ENCODE measurements at places on chromosomes 11 and 22.

- DNase-seq, result no peak
Observed at GRCh38 chr11:123011510-123011909, 29.9 kb upstream of the BSX start.

- DNase-seq, result no peak
Observed at GRCh38 chr11:71119656-71120269, 132.6 kb downstream of the SHANK2 start.

- no peak for DNase-seq
Observed at GRCh38 chr22:36999463-36999862, 19.8 kb downstream of the TST start.

DNA sequence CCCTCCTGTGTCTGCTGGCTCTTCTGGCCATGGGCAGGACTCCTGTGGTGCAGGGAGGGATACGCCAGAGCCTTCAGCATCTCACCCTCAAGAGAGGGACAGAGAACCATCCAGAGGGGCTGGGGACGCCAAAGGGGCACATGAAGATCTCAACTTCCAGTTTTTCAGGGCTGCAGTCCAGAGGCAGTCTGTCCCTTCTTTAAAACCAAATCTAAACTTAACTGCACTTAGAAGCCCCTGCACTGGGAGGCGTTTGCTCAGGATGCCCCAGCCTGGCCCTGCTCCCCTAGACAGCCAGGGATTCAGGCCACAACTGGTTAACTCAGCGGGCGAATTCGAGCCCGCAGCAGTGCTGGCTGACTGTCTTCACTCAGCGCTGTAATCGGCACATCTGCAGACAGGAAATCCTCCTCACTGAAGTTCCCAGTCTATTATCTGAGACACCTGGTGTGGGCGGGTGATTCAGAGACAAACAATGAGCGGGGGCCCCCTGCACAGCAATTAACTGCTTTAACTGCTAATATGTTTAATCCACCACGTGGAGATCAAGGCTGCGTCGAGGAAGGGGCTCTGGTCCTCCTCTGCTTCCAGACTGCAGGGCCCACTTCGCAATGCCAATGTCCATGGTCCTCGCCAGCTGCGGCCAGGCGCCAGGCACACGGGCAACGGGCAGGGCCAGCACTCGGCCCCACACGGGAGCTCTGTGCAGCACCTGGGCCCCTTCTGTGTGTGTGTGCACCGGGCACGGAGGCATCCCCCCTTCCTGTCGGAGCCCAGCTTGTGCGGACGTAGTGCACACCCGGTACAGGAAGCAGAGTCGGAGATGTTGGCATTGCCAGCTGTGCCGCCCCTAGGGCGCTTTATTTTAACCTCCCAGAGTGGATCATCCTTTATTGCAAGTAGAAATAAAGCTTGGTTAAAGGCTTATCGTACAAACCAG is 36.9 kb upstream of the GNB1L start:
- DNase-seq, result no peak

DNA sequence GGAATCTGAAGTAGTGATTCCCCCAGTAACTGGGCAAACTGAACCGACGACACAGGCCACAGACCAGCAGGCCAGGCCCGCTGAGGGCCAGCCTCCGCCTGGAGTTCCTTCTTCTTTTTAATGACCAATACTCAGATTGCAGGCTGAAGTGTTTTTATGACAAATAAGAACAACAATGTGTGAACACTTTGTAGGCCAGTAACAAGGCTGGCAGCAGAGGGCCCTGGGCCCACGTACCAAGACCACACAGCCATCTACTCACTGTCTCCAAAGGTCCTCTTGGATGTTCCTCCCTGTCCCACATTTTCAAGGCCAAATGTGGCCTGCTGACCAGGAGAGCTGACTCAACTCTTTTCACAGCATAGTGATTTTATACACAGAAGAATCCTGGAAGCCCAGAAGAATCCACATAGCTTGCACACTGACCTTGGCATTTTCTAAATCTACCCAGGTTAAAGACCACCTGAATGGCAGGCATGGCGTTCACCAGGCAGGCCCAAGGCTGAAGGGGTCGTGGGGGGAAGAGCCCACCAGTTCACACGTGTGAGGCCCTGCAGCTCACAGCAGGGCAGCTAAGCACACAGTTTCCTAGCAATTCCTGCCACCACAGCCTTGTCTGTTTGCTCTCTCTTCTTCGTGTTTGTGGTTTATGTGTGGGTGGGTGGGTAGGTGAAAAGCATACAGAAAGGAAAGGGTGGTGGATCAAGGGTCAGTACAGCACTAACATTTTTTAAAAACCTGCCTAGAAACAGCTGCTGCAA is 13.3 kb downstream of the SMCO4 start:
- DNase-seq, result no peak

GRCh38 chr11:66286699-66287098 is 2.2 kb downstream of the YIF1A start:
- no peak for DNase-seq

GRCh38 chr11:121059605-121060004 is 35.7 kb downstream of the TBCEL start:
- DNase-seq, result no peak

DNA sequence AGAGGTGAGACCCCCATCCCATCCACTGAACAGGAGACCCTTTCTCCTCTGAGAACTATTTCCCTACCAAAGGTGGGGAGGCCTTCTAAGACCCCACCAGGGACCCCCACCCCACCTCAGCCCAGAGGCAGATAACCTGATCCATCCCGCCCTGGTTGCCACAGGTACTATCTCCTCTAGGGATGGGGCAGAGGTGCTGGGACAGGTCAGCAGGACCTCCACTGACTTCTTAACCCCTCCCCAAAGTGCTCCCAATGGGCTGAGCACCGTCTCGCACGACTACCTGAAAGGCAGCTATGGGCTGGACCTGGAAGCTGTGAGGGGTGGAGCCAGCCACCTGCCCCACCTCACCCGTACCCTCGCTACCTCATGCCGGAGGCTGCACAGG is 4.3 kb downstream of the INPPL1 start:
- DNase-seq, result no peak

Measured in hippocampal formation (tissue), 2 donors.